ENCODE measurements at places on chromosomes 16 and 17.

- no peak for DNase-seq
Measured at GRCh38 chr16:81523387-81524115, 78.9 kb downstream of the CMIP start.

GRCh38 chr16:66211651-66212050 is 154.8 kb upstream of the CDH5 start:
- no peak for DNase-seq

DNA sequence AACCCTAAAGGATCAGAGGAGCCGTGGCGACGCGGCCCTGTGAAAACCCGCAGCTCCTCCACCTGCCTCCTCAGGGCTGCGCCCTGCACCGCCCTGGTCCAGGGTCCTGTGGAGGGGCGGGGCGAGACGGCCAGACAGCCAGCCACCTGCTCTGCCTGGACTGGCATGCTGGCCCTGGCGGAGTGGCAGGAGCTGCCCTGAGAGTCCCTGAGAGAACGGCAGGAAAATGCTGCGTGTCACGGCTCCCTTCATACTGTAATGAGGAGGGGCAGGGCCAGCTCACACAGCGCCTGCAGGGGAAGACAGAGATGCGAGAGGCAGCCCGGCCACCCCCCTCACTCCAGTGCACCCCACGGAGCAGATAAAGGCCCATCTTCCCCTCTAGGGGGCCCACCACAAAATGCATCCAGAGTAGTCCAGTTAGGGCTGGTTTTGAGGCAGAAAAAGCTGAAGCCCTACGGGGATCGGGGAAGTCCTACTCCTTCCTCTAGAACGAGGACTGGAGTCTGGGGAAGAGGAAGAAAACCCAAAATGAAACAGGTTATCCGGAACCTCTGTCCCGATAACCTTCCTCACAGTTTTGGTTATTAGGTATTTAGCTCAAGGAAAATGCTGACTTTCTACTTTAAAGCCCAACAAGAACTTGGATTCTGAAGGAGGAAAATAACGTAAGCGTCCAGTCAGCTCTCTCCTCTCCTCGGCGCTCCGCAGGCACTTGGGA is 97.6 kb upstream of the DNAH17 start:
- DNase-seq: no peak

DNA sequence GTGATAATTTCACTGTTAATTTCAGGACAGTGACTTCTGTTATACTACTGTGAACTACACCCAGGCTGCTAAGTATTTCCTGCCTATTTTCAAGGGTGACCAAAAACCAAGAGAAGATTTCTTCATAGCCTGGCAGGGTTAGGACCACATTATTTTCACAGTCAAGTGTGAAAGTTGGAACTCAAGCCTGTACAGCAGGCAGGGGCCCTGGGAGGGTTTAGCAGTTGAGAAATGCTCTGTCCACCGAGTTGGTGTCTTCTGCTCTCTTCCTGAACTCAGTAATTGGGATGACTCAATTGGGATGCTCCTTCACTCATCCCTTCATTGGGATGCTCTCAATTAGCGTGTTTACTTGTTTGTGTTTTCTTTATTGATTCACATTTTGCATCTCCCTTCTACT is 347.3 kb upstream of the CDH11 start:
- DNase-seq: no peak

DNA sequence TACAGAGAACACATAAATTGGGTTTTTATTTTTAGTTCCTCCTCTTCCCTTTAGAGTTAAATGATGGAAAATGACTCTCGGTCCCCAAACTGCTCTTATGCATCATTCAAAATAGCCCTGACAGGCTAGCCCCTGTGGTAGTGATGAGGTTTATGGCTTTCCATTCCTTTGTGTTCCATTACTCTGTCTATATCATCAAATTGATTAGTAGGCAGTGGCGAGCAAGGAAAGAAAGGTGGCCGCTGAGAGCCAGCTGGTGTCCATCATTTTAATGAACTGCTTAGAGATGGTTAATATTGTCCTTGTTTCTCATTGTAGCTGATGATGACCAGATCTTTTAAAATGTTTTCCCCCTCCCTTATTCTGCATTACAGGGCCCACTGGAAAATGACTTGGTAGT is 179.5 kb downstream of the PHKB start:
- DNase-seq: no peak

- no peak for DNase-seq
Measured at GRCh38 chr16:4176906-4177417, 60.7 kb upstream of the ADCY9 start.

DNA sequence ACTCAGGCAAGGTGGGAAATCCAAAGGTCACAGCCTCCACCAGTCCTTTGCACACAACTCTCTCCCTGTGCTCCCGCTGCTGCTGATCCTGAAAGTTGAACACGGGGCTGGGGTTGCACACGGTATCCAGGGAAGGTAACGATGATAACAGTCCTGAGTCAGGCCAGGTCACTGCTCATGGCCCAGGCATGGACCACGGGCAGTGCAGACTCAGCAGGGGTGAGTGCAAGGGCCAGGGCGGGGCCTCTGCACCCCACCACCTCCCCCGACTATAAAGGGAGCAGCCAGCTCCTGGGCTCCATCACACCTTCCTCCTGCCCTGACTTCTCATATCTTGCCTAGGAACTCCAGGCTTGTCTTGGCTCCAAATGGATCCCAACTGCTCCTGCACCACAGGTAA is at the start of gene MT1B:
Gene MT1B (plus strand): TSS at position 301 of the 400 bp plus-strand sequence. CDS start 68 bp downstream, at position 369.
- DNase-seq: no peak

All from stimulated activated CD8-positive, alpha-beta memory T cell treated with anti-CD3 and anti-CD28 coated beads, Interleukin-7, amount 100 ng/mL, for 24 hours (primary cell).